ENCODE measurements at places on chromosomes 12 and 14.

- no peak for DNase-seq
These were observed 50.4 kb downstream of the LRP6 start for GRCh38 chr12:12216349-12217017.

DNA sequence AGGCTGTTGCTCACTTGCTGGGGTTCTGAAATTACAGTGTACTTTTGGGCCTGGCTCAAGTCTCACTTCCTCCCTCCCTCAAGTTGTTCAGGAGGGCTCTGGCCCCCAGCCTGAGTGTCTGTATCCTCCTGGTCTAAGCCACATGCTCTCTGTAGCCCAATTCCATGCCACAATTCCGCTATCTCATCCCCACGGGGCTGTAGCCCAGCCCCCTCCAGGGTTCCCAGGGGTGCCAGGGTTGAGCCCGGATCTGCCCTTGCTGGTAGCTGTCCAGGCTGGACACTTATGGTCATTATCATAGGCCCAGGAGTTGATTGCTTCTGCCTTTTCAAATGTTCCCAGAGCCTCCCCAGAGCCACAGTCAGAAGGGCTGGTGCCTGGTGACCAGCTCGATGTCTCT is 65.3 kb downstream of the PRIMA1 start:
- no peak for DNase-seq

DNA sequence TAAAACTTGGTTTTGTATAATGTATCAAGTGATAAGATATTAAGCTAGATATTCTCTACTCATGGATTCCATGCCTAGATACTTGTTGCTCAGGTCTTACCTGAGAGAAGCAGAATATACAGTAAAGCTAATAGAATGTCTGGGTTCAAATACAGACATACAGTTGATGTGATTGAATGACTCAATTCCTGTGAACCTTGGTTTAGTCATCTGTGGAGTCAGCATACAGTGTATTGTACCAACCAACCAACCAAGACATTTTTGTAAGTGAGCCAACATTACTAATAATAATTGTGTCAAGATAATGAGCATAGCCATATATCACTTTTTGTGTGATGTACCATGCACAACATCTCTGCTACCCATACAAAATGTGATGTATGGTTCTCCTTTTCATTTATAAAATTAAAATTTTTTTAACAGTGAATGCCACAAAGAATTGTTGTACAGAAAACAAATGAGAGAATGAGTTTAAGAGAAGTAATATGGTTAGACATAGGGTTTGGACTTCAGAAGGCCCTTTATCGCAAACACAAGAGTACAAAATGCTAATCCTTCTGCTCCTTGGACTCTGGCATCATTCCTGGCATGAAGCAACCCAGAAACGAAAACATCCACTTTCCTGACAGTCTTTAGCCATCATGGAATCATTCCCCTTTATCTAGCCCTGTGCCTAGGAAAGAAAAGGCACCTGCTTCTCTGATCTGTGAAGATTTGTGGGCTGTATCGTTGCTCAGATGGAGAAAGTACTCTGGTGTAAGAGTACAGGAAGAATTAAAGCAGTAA is 977.2 kb upstream of the USP15 start:
- DNase-seq = no peak

- no peak for DNase-seq
These were observed 401.0 kb downstream of the TMEM121 start for GRCh38 chr14:105927096-105928060.

GRCh38 chr12:2118481-2119255 is 65.9 kb downstream of the CACNA1C start:
- DNase-seq = no peak

GRCh38 chr12:57430931-57431566 is at the start of gene R3HDM2:
Gene R3HDM2 (minus strand): TSS chr12:57431043. CDS start chr12:57310428, 120,615 bp downstream.
- peak; percentile 99 for DNase-seq

DNA sequence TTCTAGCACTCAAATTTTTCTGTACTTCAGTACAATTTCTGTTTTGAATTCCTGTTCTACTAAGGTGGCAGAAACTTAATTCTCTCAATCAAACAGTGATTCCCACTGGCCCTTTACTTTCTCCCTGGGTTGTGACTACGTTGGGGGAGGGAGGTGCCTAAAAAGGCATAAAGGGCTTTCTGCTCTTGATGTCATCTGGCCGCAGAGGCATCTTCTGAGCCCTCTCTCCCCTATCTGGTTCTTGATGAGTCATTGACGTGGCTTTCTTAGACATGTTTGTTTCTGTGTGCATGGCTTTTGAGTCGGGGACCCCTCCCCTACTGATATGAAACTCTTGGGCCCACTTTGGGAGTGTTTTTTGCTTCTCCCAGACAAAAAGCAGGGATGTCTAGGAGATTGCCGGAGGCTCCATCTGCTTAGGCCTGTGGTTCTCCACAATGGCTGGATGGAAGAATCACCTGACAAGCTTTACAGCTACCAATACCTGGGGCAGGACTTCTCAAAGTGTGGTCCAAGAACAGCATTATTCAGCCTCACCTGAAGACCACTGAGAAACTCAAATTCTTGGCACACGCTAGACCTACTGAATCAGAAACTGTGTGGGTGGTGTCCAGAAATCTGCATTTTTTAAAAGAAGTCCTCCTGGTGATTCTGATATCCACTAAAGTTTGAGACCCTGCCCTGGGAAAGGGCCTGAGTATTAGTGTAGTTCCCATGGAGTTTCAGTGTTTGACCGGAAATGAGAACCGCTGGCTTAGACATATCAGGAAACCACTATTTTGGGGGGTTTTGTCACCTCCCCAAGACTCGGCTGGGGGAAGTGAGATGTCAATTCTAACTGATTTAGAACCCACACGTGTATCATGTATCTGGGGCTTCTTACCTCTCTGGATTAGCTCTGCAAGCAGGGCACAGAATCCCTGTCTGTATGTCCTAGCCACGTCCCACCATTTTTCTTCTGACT is 395.7 kb upstream of the PDE3A start:
- DNase-seq = no peak

GRCh38 chr14:103231376-103232019 is 102.5 kb upstream of the EIF5 start:
- DNase-seq = no peak

DNA sequence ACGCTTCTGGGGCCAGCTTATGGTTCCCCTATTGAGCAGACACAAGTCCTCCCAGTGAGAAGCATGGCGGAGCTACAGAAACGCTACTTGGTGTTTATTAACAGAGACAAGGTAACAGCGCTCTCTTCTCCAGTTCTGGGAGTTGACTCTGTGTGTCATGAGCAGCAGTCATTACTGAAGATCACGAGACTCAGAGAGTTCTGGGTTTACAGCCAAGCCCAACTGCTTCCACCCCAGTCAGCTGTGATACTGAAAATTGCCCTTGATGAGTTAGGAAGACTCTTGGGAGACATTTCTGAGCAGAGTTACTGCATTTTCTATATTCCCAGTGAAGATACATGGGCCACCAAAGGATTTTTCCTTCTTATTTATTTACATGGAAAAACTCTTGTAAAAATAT is 48.6 kb downstream of the CFAP251 start:
- no peak for DNase-seq

DNA sequence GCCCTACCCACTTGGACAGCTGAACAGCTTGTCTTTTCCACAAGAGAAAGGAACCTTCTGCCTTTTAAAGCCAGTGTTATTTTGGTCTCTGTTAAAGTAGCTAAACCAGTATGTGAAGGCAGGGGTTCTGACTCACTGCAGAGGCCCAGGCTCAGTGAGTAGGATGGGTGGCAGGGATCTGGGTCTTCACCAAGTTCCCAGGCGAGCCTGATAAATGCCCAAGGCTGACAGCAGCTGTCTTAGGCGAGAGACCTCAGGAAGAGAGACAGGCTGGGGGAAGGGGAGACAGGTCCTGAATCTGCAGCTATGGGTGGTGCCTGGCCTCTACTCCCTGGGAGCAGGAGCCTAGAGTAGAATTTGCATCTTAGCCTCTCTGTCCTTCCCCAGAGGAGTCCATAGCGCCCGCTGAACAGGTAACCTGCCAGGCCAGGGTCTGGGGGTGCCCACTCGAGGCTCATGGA is 18.1 kb upstream of the KIF26A start:
- DNase-seq = no peak

DNA sequence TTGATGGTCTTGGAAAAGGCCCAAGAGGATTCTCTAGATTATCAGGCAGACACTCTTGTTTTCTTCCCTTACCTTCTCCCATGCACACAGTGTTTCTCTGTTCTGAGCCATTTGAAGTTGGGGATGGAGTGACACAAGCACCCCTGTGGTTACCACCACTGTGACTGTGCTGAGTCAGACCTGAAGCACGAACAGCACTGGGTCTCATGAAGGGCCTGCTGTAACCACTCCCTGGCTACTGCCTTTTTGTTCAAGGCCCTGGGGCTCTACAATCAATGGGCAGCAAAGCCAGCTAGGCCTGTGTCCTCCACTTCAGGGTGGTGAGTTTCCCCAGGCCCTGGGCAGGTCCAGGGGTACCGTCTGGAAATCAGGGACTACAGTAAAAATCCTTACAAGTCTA is 65.5 kb downstream of the TSPAN8 start:
- no peak for DNase-seq

DNA sequence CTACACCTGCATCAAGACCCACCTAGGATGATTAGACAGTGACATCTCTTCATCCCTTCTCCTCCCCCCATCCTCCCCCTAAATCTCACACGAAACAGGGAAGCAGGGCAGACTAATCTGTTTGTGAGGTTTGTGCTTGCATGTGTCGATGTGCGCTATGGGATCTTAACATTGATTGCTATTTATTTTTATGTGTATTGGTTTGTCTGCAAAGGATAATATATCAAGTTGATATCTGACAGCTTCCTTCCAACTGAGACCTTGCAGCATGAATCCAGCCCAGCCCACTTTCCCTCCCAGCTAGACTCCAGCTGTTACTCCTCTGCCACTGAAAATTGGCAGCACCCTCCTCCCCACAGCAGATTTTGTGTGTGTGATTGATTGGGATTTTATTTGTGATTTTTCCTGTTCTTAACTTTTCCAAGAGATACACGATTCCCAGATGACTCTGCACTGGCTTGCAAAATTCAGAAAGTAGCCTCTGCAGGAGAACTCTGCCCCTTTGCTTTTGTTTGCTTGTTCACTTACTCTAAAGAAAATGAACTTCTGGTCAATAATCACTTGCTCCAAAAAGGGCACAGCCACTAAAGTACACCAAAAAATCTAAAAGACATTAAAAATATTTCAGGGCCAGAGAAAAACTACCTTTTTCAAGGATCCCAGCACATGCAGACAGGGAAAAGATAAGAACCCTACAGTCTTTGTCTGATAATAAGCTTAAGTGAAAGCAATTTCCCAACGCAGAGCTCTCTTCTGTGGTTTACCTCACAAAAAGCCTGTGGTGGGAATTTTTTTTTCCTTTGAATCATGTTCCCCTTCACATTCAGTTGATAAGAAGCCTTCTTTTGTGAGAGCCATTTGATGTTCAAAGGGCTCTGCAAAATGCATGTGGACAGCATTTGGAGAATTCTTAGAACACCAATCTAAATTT is 222.1 kb downstream of the RPS29 start:
- no peak for DNase-seq

DNA sequence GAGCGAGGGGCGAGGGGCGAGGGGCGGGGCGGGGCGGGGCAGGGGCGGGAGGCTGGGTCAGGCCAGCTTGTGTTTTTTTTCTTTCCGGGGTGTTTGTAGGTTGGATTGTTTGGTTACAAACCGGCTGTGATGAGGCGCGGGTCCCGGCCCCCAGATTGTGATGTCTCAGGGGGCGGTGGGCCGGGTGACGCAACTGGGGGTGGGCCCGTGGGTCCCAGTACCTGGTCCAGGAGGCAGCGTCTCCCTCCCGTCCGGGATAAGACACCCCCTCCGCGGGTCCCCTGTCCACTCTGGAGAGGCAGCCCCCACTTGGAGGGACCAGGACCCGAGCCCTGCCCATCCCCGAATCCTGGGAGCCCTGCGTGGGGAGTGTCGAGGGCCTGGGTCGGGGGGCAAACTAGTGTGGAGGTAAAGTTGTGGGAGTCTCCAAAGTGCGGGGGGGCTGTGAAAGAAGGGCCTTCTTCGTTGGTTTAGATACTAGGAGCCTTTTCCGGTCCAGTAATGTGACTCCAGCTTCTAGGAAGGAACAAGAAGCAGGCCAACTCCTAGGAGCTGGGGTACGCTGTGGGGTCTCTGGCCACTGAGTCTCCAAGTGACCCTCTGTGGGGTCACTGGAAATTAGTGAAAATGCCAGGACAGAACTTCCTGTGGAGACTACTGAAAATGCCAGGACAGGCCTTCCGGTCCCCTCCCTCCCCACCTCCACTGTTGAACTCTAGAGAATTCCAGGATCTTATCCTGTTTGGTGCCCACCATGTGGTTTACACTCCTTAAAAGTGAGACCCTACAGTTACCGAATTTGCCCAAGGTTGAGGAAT is 579 bp upstream of the CLMN start:
- no peak for DNase-seq

DNA sequence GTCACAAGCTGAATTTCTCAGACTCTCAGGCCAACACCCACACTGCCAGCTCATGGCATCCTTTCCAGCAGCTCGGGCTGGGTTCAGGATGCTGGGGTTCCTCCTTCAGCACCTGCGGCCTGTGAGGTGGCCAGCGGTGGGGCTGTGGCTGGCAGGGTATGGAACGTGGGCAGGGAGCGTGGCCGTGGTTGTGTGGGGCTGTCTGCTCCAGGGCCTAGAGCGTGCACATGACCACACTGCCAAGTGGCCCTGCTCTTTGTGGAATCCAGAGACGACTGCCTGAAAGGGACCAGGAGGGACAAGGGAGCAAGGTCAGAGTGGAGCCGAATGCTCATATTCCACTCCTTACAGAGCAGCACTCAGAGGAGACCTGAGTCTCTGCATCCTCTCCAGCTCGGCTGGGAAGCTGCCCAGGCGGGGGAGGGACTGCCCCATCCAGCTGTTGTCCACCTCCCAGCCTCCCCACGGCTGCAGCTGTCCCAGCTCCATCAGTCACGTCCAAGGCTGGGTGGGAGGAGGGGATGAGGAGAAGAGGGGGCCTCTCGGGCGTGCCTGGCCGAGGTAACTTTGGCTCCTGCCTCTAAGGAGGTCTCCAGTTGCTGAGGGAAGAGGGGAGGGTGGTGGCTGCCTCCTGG is 71.3 kb downstream of the TSPAN9 start:
- DNase-seq = no peak

GRCh38 chr14:31543969-31544799 is 17.0 kb upstream of the NUBPL start:
- DNase-seq = peak; percentile 25

GRCh38 chr12:30827101-30828066 is 72.6 kb upstream of the CAPRIN2 start:
- DNase-seq = no peak

DNA sequence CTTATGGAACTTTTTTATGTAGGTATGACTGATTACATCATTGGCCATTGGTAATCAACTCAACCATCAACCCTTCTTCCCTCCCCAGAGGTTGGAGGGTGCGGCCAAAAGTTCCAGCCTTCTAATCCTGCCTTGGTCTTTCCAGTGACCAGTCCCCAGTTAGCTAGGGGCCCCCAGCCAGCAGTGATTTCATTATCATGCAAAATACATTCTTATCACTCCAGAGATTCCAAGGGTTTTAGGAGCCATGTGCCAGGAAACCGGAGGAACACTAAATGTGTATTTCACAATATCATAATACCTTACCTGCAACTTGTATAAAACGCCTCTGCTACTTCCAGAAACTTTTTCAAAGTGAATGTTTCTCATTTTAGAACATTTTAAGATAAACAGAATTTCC is 181.5 kb upstream of the PELI2 start:
- DNase-seq = no peak

DNA sequence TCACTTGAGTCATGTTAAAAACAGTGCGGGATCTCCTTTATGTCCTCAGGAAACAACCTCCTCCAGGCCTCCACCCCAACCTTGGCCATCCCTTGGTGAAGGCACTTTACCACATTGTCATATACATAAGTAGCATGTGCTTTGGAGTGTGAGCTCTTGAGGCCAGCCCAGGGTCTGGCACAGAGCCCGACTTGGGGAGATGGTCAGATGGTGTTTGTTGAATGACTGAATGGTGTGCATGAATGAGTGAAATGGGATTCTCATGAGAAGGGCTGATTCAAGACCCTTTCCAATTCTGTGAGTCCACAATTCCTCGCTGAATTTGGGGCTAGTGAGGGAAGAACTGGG is 52.9 kb upstream of the DLK1 start:
- no peak for DNase-seq
